Urothelium cell line (cell line): ENCODE measurements at places on chromosomes 5 and 9.

GRCh38 chr5:135453613-135454012, 1.5 kb upstream of the TIFAB start:
- no peak for DNase-seq

DNA sequence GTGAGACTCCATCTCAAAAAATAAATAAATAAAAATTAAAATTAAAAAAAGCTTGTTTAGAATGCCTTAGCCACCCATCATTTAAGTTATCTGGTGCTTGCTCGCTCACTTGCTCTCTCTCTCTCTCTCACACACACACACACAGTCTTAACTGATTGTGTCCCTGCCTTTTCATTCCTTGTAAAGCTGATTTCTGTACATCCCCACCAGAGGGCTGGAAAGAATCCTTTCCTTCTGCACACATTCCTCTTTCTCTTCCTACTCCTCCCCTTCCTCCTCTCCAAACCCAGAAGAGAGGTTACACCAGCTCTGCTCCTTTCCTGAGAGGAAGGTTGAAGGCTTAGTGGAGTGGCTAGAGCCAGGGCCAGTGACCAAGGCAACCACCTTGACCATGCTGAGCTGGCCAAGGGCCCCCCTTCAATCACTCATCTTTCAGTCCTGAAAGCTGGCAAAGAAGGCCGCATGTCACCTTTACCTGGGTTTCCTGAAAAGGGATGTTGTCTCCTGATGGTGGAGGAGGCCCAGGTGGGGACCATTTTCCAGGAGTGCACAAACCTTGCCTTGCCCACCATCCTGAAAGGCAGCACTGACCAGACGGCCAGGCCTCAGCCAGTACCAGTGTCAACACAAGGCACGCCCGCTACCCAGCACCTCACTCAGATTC, 25.6 kb downstream of the STK10 start:
- DNase-seq = no peak

- no peak for DNase-seq
Measured at GRCh38 chr9:26176628-26177027, 498.4 kb upstream of the TUSC1 start.

GRCh38 chr5:181120306-181120705, 10.7 kb downstream of the OR2V1 start:
- peak; percentile 48 for DNase-seq

DNA sequence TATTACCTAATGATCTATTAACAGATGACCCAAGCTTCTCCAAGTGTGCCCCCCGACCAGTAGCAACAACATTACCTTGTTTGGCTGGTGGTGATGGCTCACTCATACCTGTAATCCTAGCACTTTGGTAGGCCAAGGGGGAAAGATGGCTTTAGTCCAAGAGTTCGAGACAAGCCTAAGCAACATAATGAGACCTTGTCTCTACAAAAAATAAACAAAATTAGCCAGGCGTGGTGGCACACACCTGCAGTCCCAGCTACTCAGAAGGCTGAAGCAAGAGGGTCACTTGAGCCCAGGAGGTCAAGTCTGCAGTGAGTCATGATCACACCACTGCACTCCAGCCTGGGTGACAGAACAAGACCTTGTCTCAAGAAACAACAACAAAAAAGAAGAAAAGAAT, 62.9 kb downstream of the GCNT1 start:
- DNase-seq = no peak

- DNase-seq = no peak
Measured at GRCh38 chr9:37752642-37753488, 740 bp upstream of the TRMT10B start.

DNA sequence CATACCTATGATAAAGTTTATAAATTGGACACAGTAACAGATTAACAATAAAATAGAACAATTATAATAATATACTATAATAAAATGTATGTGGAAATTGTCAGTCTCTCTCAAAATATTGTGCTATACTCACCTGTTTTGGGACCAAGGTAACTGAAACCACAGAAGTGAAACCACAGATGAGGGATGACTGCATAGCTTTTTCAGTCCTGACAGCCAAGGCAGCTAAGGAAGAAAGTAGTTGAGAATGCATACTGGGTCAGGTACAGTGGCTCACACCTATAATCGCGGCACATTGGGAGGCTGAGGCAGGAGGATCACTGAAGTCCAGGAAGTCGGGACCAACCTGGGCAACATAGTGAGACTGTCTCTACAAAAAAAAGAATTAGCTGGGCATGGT, 8.9 kb downstream of the SRP19 start:
- no peak for DNase-seq

- no peak for DNase-seq
Measured at GRCh38 chr5:142549834-142550233, 136.1 kb downstream of the FGF1 start.

DNA sequence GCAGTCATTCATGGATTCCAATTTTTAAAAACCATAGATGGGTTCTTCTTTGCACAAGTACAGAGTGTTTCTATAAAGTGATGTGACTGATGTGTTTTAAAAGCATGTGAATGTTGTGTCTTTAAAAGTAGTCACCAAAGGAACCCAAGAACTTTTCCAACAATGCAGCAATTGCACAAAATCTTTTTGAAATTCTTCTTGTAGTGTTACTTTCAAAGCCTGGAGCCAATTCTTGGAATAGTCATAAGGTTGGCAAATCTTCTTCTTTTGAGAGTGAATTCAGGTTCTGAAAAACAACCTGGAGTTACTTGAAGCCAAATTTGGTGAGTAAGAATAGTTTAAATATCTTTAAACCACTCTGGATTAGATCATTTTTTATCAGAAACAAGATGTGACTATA, 10.5 kb downstream of the GRAMD2B start:
- DNase-seq = no peak

DNA sequence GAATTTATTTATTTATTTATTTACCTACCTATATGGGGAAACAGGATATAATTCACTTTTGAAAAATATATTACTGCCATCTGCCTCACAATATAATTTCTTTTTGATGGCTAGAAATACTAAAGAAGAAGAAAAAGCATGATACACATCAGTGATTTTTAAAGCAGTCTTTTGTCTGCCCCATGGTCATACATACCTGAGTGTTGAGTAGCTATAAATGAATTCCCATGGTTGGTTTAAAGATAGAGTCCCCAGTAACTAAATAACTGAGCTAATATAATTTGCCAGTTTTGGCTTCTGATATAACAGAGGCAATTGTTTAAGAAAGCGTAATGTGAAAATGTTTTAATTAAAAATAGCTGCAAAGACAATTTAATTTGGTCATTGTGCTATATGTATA, 447.8 kb downstream of the PDE4D start:
- DNase-seq = no peak

- DNase-seq = no peak
Measured at GRCh38 chr9:17905366-17905765, 326.5 kb downstream of the SH3GL2 start.

DNA sequence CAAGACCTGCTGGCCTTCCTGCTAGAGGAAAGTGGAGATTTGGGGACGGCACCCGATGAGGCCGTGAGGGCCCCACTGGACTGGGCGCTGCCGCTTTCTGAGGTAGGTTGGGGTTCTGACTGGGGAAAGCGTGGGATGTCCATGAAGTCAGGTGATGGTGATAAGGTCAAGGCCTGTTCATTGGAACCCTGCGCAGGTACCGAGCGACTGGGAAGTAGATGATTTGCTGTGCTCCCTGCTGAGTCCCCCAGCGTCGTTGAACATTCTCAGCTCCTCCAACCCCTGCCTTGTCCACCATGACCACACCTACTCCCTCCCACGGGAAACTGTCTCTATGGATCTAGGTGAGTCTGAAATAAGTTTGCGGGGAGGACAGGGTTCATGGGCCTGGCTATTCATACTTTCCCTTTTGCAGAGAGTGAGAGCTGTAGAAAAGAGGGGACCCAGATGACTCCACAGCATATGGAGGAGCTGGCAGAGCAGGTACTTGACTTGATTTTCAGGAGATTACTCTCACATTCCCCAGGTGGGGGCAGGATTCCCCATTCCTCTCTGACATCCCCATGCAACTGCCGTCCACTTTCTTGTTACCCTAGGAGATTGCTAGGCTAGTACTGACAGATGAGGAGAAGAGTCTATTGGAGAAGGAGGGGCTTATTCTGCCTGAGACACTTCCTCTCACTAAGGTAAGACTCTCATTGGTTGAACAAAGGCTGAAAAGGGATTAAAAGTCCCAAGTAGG, 505 bp downstream of the CREB3 start:
- DNase-seq = peak; percentile 61

GRCh38 chr5:146338774-146339714, at the start of gene POU4F3:
Gene POU4F3, plus strand, starts transcription at chr5:146338839. Its CDS starts 274 bp downstream, at chr5:146339113.
- peak; percentile 53 for DNase-seq

DNA sequence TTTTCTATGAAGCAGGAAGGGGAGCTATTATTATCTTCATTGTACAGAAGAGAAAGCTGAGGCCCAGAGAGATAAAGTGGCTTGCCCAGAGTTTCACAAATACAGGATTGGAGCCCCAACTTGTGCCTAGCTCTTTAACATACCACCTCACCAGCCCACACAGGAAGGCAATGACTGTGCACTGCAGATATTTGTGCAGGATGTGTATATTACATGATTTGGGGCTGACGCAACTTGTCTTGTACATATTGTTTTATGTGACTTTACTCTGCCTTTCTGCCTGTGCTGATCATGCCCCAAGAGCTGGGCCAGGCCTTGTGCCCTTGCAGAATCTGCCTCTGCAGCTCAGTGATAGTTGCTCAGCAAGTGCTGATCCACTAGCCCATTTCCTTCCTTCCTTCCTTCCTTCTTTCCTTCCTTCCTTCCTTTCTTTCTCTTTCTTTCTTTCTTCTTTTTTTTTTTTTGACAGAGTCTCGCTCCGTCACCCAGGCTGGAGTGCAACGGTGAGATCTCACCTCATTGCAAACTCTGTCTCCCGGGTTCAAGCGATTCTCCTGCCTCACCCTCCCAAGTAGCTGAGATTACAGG, 106.6 kb upstream of the TBCA start:
- no peak for DNase-seq

GRCh38 chr5:5139336-5139776, 774 bp upstream of the ADAMTS16 start:
- DNase-seq = no peak

DNA sequence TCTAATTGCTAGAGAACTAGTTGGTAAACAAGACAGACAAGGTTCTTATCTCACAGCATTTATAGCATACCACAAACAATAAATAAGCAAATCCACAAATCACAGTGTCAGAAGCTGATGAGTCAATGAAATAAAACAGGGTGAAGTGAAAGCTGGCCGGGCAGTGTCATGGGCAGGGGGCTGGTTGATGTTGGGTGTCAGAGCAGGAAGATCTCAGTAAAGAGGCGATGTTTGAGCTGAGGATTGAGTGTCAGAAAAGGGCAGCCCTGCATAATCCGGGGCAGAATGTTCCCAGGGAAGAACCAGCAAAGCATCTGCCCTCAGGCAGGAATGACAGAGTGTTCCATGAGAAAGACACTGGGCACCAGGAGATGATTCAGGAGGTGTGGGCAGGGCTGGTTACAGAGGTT, 183.4 kb downstream of the GOLPH3 start:
- peak; percentile 40 for DNase-seq

DNA sequence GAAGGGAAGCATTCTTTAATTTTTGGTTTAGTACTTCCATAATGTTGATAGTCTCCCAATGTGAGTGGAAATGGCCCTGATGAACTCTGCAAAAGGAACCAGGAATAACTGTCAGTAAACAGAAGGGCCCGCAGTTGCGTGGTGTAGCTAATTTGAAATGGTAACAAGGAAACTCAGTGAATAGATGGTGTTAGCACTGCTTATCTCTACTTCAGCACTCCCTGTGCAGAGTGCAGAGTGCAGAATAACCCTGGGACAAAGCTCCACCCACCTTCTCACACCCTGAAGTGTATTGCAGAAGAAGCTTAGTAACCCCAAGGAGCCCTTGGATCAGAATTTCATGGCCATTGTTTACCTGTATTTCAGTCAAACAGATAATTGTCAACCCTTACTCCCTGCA, 158.9 kb downstream of the PCSK5 start:
- no peak for DNase-seq

- DNase-seq = no peak
Measured at GRCh38 chr9:72462340-72462739, 59.1 kb upstream of the TMC1 start.

DNA sequence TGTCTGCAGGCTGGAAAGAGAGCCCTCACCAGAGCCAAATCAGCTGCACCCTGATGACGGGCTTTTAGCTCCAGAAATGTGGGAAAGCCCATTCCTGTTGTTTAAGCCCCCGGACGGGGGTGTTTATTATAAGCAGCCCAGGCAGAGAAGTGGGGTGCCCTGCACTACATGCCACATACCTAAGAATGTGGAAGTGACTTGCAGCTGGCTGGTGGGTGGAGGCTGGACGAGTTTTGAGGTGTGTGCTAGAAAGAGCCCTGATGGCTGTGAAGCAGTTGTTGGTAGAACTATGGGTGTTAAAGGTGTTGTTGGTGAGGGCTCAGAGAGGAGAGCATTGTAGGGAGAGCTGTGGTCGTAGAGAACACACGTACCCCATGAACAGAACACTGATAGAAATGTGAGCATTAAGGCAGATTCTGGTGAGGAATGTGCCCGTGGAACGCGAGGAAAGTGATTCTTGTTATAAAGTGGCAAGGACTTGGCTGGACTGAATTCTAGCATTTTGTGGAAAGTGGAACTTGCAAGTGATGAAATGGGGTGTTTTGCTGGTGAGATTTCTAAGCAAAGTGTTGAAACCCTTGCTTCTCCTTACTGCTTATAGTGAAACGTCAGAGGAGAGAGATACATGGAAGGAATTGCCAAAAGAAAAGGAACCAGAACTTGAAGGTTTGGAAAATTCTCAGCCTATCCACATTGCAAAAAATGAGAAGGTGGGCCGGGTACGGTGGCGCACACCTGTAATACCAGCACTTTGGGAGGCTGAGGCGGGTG, 38.9 kb downstream of the AHRR start:
- DNase-seq = no peak

- peak; percentile 20 for DNase-seq
Measured at GRCh38 chr5:138177941-138178515, 402 bp downstream of the BRD8 start.

- DNase-seq = no peak
Measured at GRCh38 chr9:33923998-33924701, 107.2 kb downstream of the UBE2R2 start.

- DNase-seq = no peak
Measured at GRCh38 chr5:6398570-6399230, 20.4 kb upstream of the MED10 start.

DNA sequence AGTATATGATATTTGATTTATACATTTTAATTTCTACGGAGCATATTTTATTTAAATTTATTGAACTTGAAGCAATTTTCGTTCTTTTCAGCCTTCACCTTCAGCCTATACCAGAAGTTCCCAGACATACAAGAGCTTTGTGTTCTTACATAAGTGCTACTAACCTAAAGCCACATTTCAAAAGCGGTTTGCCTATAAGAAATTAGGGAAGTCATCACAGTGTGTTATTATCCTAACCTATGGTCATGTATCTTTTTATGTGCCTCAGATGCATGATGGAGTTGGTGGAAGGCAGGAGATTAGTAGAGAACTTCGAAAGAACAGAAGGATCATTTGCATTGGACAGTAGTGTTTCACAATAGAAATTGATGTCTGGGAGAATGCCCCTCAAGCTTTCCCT, 3.1 kb downstream of the KIF2A start:
- no peak for DNase-seq

- DNase-seq = no peak
Measured at GRCh38 chr9:29389421-29389820, 1816.1 kb upstream of the C9orf72 start.
